CD14-positive monocyte (primary cell): ENCODE measurements at places on chromosomes 5 and 9.

DNA sequence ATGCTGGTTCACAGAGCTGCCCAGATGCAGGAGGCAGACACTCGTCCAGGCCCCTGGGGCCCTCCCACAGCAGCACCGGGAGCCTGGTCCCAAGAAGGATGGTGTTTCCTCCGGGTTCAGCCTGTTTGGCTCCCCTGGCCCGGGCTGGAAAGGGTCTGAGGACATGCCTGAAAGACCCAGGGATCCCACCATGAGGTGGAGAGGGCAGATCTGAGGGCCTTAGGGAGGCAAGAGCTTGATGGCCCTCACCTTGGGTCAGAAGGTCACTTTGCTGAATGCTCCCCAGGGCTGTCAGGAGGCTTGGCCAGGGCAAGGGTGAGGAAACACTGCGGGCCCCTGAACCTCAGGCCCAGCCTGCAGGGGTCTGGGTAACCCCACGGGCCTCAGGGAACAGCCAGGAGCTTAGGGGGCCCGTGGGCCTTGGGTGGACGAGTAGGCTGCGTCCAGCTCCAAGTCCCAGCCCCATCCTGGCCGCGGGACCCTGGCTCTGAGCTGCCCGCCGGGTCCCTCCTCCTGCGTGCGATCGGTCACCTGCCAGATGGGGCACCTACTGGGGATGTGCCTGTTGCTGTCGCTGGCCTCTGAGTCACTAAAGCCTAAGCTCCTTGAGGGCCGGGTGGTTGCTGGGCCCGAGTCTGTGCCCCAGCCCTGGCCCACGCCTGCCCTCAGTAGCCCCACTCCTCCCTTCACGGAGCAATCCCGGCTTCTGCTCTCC is 106.2 kb downstream of the ZNF354C start:
- no peak overlapping the region for H3K27ac ChIP-seq
- H3K4me3 ChIP-seq, result no peak overlapping the region
- DNase-seq, result no peak
- H3K4me1 ChIP-seq, result peaks cover 8% of the 10 kb centered on the region

DNA sequence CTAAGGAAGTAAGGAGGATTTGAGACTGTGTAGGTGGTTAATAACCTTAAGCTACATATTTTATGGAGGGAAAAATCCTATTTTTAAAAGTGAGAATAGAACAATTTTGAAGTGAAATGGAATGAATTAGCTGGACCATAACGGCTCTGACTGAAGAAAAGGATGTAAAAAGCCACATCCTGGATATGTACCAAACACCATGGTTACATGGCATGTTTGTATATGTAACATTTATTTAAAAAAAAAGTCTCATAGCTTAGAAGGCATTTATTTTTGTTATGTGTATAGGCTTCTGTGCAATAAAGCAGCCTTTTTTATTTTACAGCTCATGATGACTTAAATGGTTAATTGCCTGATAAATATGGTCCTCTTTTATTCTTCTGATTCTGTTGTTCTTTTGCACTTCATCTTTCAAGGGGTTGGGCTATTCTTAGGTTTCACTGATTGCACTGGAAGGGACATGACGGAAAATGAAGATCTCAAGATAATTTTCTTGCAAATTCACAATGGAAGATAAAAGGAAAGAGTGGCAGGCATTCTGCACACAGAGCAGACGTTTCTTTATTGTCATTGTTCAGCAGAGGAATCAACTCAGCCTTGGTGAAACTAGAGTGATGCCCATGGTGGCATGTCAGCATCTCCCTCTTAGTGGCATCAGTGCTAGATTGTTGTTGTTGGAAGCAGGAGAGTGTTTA is 63.1 kb downstream of the DOCK8 start:
- no peaks in the 10 kb centered on the region for H3K27me3 ChIP-seq
- peaks cover 47% of the 10 kb centered on the region for H3K36me3 ChIP-seq
- H3K4me3 ChIP-seq, result no peak overlapping the region

GRCh38 chr5:112275671-112276070 is 143.4 kb downstream of the EPB41L4A start:
- no peaks in the 10 kb centered on the region for H3K4me1 ChIP-seq
- no peak overlapping the region for H3K27ac ChIP-seq
- DNase-seq, result no peak
- H3K27me3 ChIP-seq, result no peaks in the 10 kb centered on the region
- H3K36me3 ChIP-seq, result no peaks in the 10 kb centered on the region

GRCh38 chr5:19210886-19211285 is 777.1 kb downstream of the CDH18 start:
- no peaks in the 10 kb centered on the region for H3K27me3 ChIP-seq
- DNase-seq, result no peak
- no peaks in the 10 kb centered on the region for H3K36me3 ChIP-seq
- no peaks in the 10 kb centered on the region for H3K4me1 ChIP-seq
- H3K27ac ChIP-seq, result no peak overlapping the region

DNA sequence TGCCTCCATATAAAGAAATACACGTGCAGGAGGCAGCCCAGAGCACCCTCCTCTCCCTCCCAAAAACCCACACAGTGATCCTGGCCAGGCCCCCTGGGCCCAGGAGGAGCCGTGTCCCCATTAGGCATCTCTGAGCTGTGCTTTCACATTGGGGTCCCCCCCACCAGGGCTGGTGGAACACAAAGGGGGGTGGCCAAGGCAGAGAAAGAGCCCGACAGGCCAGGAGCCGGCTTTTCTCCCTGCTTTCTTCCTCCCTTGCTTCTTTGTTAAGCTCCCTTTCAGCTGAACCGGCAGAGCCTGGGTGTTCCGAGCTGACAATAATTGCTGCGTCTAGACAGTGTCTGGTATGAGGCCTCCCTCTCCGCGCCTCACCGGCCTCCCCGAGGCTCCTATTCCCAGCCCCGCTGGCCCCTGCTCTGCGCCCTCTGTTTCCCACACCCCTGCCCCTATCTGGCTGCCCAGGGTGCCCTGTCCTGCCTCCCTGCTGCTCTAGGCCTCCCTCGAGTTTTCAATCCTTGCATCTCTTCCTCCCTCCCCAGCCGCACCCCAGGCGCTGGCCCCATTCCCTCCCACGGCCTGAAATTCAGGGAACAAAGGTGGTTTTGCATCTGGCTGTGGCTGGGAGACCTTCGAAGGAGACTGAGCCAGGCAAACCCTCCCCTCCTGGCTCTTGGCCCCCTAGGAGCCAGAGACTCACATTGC is 120.6 kb downstream of the C9orf50 start:
- no peak overlapping the region for H3K4me3 ChIP-seq
- H3K36me3 ChIP-seq, result peaks cover 7% of the 10 kb centered on the region
- H3K4me1 ChIP-seq, result peaks cover 20% of the 10 kb centered on the region
- no peak for DNase-seq

GRCh38 chr9:89564346-89564878 is 40.4 kb upstream of the GADD45G start:
- H3K36me3 ChIP-seq, result no peaks in the 10 kb centered on the region
- H3K4me1 ChIP-seq, result no peaks in the 10 kb centered on the region
- no peak overlapping the region for H3K27ac ChIP-seq
- H3K27me3 ChIP-seq, result no peaks in the 10 kb centered on the region
- H3K4me3 ChIP-seq, result no peak overlapping the region
